ENCODE measurements at places on chromosomes 5 and 9. TPM values are rescaled to one million over a fixed set of nuclear protein-coding genes. Genes with fewer than 3 reads are reported as not detected.

SLC6A3 gene
- not detected for total RNA-seq

RBM27 gene
- total RNA-seq, result 21.1 TPM

ANKRD34B gene
- total RNA-seq, result not detected

SV2C gene
- total RNA-seq, result under 0.01 TPM

ANGPTL2 gene
- 5.9 TPM for total RNA-seq

DAPK1 gene
- 19.7 TPM for total RNA-seq

SETX gene
- total RNA-seq, result 73.3 TPM

UBQLN1 gene
- 121 TPM for total RNA-seq

SMIM33 gene
- under 0.01 TPM for total RNA-seq

CCL21 gene
- not detected for total RNA-seq

PIP5KL1 gene
- 2.0 TPM for total RNA-seq

FCN2 gene
- total RNA-seq, result not detected

CAMK4 gene
- total RNA-seq, result 5.1 TPM

NEUROG1 gene
- total RNA-seq, result not detected

CFAP77 gene
- not detected for total RNA-seq

GABRG2 gene
- not detected for total RNA-seq

ADAMTS16 gene
- total RNA-seq, result not detected

NDUFA8 gene
- total RNA-seq, result 68.6 TPM

RNF14 gene
- total RNA-seq, result 78.8 TPM

FRRS1L gene
- total RNA-seq, result 0.28 TPM

MEGF10 gene
- under 0.01 TPM for total RNA-seq

SLC6A19 gene
- total RNA-seq, result not detected

LCNL1 gene
- total RNA-seq, result 0.85 TPM

SPATA24 gene
- 4.5 TPM for total RNA-seq

LEAP2 gene
- total RNA-seq, result under 0.01 TPM

TMED7 gene
- 242 TPM for total RNA-seq

DOCK2 gene
- total RNA-seq, result 3.4 TPM

RORB gene
- total RNA-seq, result under 0.01 TPM

SHISAL2B gene
- total RNA-seq, result not detected

EQTN gene
- not detected for total RNA-seq

SET gene
- 352 TPM for total RNA-seq

SAPCD2 gene
- 10.4 TPM for total RNA-seq

STPG3 gene
- total RNA-seq, result not detected

SLC6A7 gene
- total RNA-seq, result under 0.01 TPM

Measured in regular cardiac myocyte (primary cell).